Natural killer cell (primary cell): ENCODE measurements at places on chromosomes 16 and 17. TPM values are rescaled to one million over a fixed set of nuclear protein-coding genes. Genes with fewer than 3 reads are reported as not detected.
A peak's percentile ranks its signal among the peaks of the same experiment; 100 is the strongest.

The SULT1A3 gene
- total RNA-seq, result 15.9 TPM

DNA sequence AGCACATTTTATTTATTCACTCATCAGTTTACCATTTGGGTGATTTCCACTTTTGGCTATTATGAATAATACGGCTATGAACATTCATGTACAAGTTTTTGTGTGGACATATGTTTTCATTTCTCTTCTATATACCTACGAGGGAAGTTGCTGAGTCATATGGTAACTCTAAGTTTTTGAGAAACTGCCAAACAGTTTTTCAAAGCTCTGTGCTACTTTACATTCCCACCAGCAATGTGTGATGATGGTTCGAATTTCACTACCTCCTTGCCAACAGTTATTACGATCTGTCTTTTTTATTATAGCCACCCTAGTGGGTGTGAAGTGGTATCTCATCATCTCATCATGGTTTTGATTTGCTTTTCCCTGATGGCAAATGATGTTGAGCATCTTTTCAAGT is 63.7 kb upstream of the MRTFB start:
- H3K4me3 ChIP-seq, result no peak overlapping the region
- DNase-seq, result no peak
- H3K27ac ChIP-seq, result no peak overlapping the region
- H3K4me1 ChIP-seq, result peaks cover 7% of the 10 kb centered on the region
- H3K36me3 ChIP-seq, result no peaks in the 10 kb centered on the region

The ICAM2 gene
- 91.0 TPM for total RNA-seq

GRCh38 chr17:68518063-68518815 is 6.0 kb downstream of the PRKAR1A start:
- no peaks in the 10 kb centered on the region for H3K4me1 ChIP-seq
- H3K4me3 ChIP-seq, result no peak overlapping the region
- H3K27me3 ChIP-seq, result no peaks in the 10 kb centered on the region
- no peak overlapping the region for H3K27ac ChIP-seq
- peaks cover 51% of the 10 kb centered on the region for H3K36me3 ChIP-seq
- DNase-seq, result no peak

The ODAD4 gene
- 0.95 TPM for total RNA-seq

DNA sequence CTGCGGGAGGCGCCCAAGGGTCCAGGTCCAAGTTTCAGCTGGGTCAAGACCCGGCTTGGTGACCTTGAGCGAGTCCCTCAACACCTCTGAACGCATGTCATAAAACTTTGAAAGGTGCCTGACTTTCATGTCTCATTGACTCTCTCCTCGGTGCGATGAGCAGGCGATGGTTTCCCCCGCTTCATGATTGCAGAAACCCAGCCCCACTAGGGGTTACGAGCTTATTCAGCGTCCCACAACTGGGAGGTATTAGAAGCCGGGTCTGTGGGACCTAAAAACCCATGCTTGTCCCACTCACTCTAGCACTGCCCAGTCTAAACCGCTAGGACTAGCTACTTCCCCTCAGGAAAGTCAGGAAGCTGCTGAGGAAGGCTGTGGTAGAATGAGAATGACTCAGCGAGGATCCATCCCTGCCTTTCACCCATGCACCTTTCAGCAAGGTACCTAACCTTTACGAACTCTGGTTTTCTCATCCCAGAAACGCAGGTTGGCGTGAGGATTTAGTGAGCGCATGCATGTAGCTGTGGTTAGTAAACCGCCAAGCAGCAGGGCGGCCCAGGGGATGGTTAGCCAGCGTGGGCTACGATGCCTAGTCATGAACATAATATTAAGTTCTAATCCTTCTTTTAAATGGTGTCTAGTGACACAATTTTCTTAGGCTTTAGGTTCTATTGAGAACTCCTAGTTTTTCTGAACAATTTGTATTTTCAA is 26.2 kb upstream of the RFFL start:
- peak overlapping the region; percentile 60 for H3K4me3 ChIP-seq
- DNase-seq, result no peak
- peak overlapping the region; percentile 93 for H3K27ac ChIP-seq
- H3K4me1 ChIP-seq, result peaks cover 25% of the 10 kb centered on the region
- no peaks in the 10 kb centered on the region for H3K36me3 ChIP-seq

The XPO6 gene
- 233 TPM for total RNA-seq

- peak; percentile 39 for DNase-seq
- H3K27me3 ChIP-seq, result no peaks in the 10 kb centered on the region
Observed at GRCh38 chr16:67718668-67719047, 458 bp downstream of the GFOD2 start.

DNA sequence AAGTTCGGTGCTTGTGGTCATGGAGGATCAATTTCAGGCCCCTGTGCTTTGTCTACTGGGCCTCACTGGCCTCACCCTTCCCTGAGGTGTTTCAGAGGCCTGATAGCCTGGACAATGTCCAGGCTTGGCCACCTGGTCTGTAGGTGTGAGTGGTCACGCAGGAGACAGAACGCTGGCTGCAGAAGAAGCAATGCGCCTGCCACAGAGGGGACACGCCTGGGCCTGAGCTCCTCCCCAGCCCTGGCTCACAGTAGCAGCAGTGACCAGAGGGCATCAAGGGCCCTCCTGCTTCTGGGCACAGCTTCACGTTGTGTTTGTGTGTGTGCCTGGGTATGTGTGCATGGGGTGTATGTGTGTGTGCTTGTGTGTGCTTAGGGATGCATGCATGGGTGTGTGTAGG is 1.9 kb upstream of the PITPNM3 start:
- H3K27ac ChIP-seq, result no peak overlapping the region
- H3K27me3 ChIP-seq, result peaks cover 12% of the 10 kb centered on the region
- H3K36me3 ChIP-seq, result no peaks in the 10 kb centered on the region
- no peak overlapping the region for H3K4me3 ChIP-seq

DNA sequence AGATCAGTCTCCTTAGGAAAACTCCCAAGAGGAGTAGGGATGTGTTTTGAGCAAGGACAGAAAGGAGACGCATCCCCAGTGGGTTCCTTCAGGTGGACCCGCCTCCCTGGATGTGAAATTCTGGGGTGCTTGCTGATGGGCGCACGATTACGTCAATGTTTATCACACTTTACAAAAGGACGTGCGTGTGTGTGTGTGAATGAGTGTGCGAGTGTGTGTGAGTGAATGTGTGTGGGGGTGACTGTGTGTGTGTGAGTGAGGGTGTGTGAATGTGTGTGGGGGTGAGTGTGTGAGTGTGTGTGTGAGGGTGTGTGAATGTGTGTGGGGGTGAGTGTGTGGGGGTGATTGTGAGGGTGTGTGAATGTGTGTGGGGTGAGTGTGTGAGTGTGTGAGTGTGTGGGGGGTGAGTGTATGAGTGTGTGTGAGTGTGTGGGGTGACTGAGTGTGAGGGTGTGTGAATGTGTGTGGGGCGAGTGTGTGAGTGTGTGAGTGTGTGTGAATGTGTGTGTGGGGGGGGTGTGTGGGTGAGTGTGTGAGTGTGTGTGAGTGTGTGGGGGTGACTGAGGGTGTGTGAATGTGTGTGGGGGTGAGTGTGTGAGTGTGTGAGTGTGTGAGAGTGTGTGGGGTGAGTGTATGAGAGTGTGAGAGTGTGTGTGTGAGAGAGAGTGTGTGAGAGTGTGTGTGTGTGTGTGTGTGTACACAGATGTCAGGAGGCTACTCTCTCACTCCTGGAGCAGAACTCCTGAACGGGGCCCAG is 4.1 kb upstream of the TRARG1 start:
- H3K4me1 ChIP-seq, result peaks cover 6% of the 10 kb centered on the region
- DNase-seq, result no peak
- H3K4me3 ChIP-seq, result no peak overlapping the region
- H3K27me3 ChIP-seq, result peaks cover 6% of the 10 kb centered on the region

GRCh38 chr17:332558-333322 is 19.9 kb downstream of the RPH3AL start:
- no peak overlapping the region for H3K27ac ChIP-seq
- H3K4me3 ChIP-seq, result no peak overlapping the region
- H3K36me3 ChIP-seq, result no peaks in the 10 kb centered on the region
- no peak for DNase-seq
- H3K27me3 ChIP-seq, result no peaks in the 10 kb centered on the region

The PRR35 gene
- 0.20 TPM for total RNA-seq

The SDR42E1 gene
- 8.5 TPM for total RNA-seq
